ENCODE measurements at places on chromosomes 12 and 14.

- peak; percentile 76 for DNase-seq
These were observed 472.0 kb upstream of the TBX3 start for GRCh38 chr12:115155665-115156645.

- no peak for DNase-seq
These were observed 187.0 kb upstream of the C14orf180 start for GRCh38 chr14:104392396-104393198.

DNA sequence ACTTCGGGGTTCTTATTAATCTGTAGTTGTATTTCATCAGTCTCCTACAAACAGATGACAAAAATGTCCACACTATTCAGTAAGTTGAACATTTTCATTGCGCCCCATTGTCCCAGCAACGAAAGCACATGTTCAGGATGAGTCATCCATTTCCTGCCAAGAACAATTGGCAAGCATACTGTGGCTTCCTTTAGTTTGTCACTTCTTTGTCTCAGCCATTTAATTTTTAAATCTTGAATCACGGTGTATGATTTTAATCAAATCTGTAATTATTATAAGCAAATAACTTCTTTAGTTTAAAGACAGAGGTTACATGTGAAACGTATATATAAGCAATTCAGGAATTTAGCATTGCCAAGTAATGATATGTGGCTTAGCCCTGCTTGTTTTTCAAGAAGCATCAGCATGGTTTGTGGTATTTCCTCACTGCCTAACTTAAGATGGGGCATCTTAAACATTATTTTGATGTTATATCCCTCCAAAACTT is 211.3 kb upstream of the KRR1 start:
- DNase-seq = peak; percentile 73

DNA sequence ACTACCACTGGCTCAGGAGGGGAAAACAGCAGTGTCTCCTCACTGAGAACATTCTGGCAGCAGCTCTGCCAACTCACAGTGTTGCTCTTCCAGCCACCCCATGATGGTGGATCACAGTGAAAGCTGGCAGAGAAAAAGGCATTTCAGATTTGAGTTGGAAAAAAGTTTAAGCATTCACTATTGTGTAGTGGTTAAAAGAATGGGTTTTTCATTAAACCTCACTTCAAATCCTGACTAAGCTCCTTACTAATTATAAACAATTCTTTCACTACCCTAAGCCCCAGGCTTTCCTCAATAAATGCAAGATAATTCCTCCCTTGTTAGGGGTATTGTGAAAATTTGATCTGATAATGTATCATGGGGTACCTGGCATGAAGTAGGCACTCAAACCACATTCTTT is 518.1 kb downstream of the SNAPC1 start:
- no peak for DNase-seq

- DNase-seq = peak; percentile 18
These were observed 32.0 kb upstream of the SOCS2 start for GRCh38 chr12:93540466-93540865.

DNA sequence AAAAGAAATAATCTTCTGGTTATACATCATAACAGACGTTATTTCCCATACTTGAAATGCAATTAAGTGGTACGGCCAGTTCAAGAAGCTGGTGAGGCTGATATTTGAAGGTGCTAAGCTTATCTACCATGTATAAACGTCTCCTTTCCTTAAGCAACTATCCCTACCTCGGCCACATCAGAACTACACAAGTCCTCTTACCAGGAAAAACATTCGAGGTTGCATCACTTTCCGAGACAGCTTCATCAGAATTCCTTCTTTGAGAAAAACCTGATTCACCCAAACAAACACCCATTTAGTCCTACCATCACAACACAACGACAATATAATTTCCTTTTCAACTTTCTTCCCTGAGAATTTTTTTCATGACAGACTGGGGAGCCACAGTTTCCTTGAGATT is 33.9 kb upstream of the NR2C1 start:
- DNase-seq = no peak

GRCh38 chr12:52649066-52649465 is 2.9 kb downstream of the KRT2 start:
- no peak for DNase-seq

DNA sequence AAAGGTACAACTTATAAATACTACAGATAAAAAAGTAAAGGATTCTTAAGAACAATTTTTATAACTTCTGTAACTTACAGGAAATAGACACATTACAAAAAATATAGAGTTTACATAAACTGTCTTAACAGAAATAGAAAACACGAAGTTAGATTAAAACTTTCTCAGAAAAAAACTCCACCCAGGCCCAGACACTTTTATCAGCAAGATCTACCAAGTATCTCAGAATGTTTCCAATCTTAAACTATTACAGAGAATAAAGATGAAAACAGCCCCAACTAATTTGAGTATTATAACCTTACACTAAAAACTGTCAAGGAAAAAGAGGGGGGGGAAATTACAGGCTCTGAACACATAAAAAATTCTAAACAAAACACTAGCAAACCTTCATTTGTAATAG is 8.2 kb downstream of the ZFC3H1 start:
- DNase-seq = no peak

- peak; percentile 38 for DNase-seq
These were observed 31.0 kb upstream of the NPFF start for GRCh38 chr12:53538209-53538689.

DNA sequence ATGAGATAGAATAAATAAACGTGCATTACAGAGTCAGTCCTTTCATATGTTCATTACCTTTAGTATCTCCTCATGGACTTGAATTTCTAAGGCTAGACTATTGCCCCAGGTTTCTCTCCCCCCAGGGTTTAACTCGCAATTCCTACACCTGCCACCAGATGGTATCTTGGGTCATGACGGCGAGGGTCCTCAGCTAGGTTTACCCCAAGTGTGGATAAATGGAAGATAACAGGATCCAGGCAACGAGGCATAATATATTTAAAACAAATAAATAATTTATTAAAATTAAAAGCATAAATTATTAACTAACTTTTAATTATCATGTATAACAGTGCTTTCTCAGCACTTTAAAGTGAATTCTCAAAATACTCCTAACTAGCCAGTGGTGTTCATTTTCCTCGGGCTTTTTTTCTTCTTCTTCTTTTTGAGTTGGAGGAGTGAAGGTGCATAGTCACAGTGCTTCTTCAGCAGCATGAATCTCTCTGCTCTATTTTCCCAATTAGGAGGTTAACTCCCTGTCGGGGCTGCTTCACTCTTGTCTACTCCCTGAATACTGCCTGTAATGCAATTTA is 243.5 kb upstream of the CAND1 start:
- peak; percentile 62 for DNase-seq

GRCh38 chr14:30156571-30156970 is 228.9 kb upstream of the PRKD1 start:
- no peak for DNase-seq

DNA sequence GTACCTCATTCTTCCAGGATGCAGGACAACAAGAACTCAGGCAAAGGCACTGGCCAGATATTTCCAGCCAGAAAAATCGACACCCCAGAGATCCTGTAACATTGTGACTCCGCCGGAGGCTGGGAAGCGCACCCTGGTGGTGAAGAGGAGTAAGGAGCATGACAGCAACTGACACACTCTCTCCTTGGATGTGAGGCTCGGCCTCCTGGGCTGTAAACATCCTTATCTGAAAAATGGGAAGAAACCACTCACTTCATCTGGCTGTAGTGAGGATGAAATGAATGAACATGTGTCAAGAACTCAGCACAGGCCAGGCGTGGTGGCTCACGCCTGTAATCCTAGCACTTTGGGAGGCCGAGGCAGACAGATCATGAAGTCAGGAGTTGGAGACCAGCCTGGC is 27.5 kb downstream of the TCHP start:
- peak; percentile 86 for DNase-seq

DNA sequence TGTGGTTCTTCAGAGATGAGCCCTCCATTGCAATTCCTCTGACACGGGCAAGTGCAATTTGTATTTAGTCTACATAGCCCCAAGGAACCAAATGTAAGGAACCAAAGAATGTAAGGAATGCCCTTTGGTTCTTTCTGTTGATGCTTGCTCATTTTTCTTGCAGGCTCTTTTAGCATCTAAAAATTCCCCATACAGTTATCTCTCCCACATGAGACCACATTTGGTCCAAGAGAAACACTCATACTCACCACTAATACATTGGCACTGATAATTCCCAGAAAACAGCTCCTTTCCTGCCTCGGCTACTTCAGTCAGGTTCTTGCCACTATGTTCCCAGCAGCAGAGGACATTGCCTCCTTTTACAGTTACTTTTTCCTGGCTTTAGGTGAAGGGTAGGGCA is 332.6 kb downstream of the AEBP2 start:
- peak; percentile 59 for DNase-seq

GRCh38 chr12:53543539-53543938 is 36.3 kb upstream of the NPFF start:
- peak; percentile 82 for DNase-seq

DNA sequence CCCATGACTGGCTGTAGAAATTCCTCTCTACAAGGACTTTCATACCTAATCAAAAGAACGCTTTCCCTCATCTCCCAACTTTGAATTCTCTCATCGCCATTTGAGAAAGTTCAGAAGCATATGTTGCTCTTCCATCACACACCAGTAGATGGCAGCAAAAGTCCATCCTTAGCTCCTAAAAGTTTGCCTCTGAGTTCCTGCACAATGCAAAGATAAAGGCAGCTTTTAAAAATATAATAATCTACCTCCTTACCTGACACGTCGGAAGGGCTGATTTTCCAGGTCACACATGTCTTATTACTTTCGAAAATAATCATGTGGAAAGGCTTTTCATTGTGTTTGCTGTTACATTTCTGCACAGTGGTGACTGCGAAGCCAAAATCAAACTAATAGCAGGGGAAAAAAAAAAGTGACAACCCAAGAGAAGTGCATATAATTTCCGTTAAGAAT is 456.7 kb upstream of the SEL1L start:
- peak; percentile 54 for DNase-seq

DNA sequence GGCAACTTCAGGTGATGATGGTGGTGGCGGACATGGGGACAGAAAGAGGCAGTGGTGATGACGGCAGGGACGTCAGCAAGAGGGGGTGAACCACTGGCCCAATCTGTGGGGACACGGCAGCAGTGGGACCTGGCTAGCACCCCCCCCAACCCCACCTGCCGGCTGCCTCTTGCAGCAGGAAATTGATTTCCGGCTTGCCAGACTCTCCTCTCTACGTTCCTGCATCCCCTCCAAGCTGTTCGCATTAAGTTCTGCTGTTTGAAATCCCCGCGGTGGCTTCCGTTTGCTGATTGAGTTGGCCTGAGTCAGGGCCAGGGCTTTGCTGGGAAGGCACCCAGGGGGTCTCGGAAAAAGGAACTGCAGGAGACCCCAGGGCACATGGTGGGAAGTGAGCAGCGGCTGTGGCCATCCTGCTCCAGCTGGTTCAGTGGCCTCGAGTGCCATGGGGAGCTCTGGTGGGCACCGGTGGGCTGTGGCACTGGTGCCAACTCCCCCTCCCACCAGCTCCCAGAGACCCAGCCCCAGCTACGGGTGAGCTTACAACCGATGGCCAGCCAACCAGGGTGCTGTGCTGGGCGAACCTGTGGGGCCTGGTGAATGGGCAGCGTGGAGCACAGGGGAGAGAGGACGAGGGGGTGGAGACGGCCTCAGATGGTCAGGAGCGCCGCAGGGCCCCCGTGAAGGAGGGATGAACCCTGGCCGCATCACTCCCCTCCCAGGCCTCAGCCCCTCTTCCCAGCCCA is 14.6 kb upstream of the NUDT14 start:
- no peak for DNase-seq

GRCh38 chr14:105100910-105101309 is 35.7 kb upstream of the GPR132 start:
- DNase-seq = no peak

- no peak for DNase-seq
These were observed 26.5 kb downstream of the MANSC1 start for GRCh38 chr12:12323591-12323990.

DNA sequence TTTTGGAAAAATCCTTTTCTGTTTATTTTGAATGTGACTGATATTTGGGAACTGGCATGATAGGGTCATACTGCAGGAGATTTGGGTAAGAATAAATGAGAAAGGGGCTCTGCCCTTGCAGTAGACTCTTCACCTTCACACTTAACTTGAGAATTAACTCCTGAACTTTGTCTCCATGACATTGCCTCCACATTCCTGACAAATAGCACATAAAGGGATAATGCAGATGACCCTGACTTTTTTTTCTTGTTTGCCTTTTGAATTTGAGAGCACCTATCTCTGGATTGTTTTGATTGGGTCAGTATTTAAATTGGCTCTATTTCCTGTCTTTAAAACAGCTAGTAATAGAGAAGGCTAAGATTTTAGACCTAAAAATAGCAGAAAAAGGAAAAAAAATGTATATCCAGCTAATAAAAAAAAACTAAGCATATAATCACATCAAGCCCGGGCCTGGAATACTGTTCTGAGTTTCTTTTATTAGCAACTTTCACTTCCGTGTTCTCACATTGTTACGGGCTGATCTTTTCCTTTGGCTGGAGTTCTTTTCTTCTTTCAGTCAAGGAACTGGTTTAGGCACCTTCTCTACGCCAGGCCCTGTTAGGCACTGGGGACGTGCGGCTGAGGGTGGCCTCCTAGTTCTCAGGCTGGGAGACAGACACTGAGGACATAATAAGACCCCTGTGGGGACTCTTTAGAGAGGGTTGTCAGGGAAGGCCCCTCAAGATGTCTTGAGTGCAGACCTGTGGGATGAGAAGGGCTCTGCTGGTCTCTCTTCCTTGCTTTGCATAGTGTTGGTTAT is 53.1 kb upstream of the GNPNAT1 start:
- peak; percentile 18 for DNase-seq

GRCh38 chr14:74855945-74856344 is 20.0 kb downstream of the PROX2 start:
- no peak for DNase-seq

- DNase-seq = no peak
These were observed 371.2 kb downstream of the DIO2 start for GRCh38 chr14:79840103-79840502.

- DNase-seq = no peak
These were observed 88.4 kb upstream of the PRKD1 start for GRCh38 chr14:30016002-30016401.

DNA sequence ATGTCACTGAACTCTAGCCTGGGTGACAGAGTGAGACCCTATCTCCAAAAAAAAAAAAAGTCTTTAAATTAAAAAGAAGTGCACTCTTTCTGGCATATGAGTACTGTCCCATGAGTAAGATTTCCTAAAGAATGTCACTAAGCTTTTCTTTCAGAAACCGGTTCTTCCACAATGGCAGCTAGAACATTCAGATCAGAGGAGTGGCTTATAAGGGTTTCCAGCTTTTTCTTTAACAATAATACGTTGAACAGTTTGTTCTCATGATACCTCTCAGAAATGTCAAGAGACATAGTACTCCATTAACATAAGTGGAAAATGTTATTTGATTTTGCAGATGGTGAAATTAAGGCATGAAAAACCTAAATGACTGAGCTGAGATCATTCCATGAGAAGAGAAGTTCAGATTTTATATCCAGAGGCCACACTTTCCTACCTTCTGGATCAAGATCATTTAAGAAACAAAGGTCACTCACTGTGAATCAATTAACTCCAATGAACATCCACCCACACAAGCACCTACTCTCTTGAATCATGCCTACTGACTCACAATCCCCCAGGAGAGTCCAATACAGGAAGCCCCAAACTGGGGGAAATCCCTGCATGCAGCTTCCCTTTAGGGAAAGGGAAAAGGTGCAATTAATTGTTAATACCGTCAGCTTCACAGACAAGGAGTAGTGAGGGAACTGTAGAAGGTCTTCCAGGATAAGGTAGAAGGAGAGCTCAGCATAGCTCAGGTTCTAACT is 86.9 kb downstream of the SPTSSA start:
- no peak for DNase-seq

Measured in AG20443 (cell line).